ENCODE measurements at places on chromosomes 6 and 20.

DNA sequence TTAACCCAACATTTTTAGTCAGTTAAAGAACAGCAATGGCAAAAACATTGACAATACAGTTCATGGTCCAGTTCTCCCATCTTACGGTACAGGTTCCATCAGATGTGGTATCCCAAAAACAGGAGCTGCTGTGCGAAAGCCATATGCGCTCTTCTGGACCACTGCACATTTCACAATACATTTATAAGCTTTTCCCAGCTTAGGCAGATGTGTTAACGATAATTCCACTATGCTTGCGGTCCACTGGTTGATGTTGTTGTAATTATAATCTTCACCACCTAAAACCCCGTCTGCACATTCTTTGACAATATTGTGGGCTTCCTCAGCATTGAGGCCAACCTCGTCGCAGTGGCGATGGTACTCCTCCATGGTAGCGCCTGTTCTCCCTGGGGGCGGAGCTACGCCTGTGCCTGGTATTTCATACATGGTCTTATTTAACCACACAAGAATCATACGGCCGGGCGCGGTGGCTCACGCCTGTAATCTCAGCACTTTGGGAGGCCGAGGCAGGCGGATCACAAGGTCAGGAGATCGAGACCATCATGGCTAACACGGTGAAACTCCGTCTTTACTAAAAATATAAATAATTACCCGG, 52.0 kb downstream of the BFSP1 start:
- no peak overlapping the region for H3K4me3 ChIP-seq
- H3K27ac ChIP-seq: no peak overlapping the region
- no peaks in the 10 kb centered on the region for H3K36me3 ChIP-seq
- no peaks in the 10 kb centered on the region for H3K4me1 ChIP-seq

GRCh38 chr6:157481189-157481864, 100.3 kb downstream of the ZDHHC14 start:
- no peak overlapping the region for H3K4me3 ChIP-seq
- H3K27me3 ChIP-seq: no peaks in the 10 kb centered on the region
- H3K4me1 ChIP-seq: no peaks in the 10 kb centered on the region
- no peak for DNase-seq
- H3K36me3 ChIP-seq: no peaks in the 10 kb centered on the region
- H3K27ac ChIP-seq: no peak overlapping the region

GRCh38 chr6:161038229-161039031, 46.9 kb downstream of the MAP3K4 start:
- no peak overlapping the region for H3K27ac ChIP-seq
- peaks cover 4% of the 10 kb centered on the region for H3K4me1 ChIP-seq
- no peaks in the 10 kb centered on the region for H3K27me3 ChIP-seq

- no peaks in the 10 kb centered on the region for H3K27me3 ChIP-seq
- peaks cover 9% of the 10 kb centered on the region for H3K4me1 ChIP-seq
- peak within 1 kb of the TSS; percentile 87 for H3K4me3 ChIP-seq
- no peaks in the 10 kb centered on the region for H3K36me3 ChIP-seq
These were observed at the start of gene FBXO9 for GRCh38 chr6:53065266-53066076. Gene FBXO9 (plus strand): TSS chr6:53065404. CDS start chr6:53065790, 386 bp downstream.

GRCh38 chr6:46323312-46323965, 152.7 kb upstream of the ENPP5 start:
- no peak for DNase-seq
- H3K27me3 ChIP-seq: peaks cover 2% of the 10 kb centered on the region
- no peaks in the 10 kb centered on the region for H3K36me3 ChIP-seq
- H3K4me3 ChIP-seq: no peak overlapping the region
- no peak overlapping the region for H3K27ac ChIP-seq
- H3K4me1 ChIP-seq: no peaks in the 10 kb centered on the region

- no peaks in the 10 kb centered on the region for H3K36me3 ChIP-seq
- DNase-seq: no peak
- no peak overlapping the region for H3K4me3 ChIP-seq
- H3K27ac ChIP-seq: no peak overlapping the region
- H3K27me3 ChIP-seq: no peaks in the 10 kb centered on the region
These were observed 526.7 kb downstream of the EPHA7 start for GRCh38 chr6:92892626-92893170.

DNA sequence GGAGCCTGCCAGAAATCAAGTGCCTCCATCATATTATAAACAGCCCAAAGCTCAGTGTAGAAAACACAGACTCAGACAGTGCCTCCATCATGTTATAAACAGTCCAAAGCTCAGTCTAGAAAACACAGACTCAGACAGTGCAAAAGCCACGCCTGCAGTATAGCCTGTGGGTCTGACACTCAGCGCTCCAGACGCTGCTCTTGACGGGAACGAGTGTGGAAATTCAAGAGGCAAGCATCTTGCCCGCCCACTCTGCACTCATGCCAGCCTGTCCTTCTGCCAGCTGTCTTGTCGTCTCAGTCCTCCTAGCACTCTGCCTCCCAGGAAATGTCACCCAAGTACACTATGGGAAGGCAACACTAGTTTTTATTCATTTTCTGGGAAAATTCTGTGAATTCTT, 274.2 kb upstream of the CDH4 start:
- H3K27ac ChIP-seq: no peak overlapping the region
- no peak overlapping the region for H3K4me3 ChIP-seq
- H3K27me3 ChIP-seq: no peaks in the 10 kb centered on the region
- no peaks in the 10 kb centered on the region for H3K4me1 ChIP-seq
- DNase-seq: no peak

DNA sequence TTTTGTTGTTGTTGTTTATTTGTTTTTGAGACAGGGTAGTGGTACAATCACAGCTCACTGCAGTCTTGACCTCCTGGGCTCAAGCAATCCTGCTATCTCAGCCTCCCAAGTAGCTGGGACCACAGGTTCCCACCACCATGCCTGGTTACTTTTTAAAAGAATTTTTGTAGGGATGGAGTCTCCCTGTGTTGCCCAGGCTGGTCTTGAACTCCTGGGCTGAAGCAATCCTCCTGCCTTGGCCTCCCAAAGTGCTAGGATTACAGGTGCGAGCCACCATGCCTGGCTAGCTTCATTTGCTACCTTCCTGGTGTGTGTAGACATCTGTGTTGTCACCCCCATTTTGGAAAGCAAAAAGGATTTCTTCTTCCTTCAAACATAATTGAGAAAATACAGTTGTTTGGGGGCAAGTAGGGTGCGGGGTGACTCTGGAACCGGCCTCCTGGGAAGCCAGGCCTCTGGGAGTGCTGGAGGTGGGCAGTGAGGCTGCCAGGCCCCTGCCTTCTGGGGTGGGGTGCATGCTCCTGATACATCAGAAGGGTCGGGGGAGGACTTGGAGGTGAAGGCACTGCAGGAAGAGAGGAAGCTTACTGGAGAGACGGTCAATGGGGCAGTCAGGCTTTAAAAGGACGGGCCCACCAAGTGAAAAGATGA, 28.4 kb downstream of the SYNJ2 start:
- H3K27me3 ChIP-seq: no peaks in the 10 kb centered on the region
- DNase-seq: no peak
- no peaks in the 10 kb centered on the region for H3K36me3 ChIP-seq
- no peak overlapping the region for H3K4me3 ChIP-seq
- peak overlapping the region; percentile 79 for H3K27ac ChIP-seq

GRCh38 chr6:53703047-53703446, 37.5 kb upstream of the KLHL31 start:
- H3K4me1 ChIP-seq: no peaks in the 10 kb centered on the region
- DNase-seq: no peak

DNA sequence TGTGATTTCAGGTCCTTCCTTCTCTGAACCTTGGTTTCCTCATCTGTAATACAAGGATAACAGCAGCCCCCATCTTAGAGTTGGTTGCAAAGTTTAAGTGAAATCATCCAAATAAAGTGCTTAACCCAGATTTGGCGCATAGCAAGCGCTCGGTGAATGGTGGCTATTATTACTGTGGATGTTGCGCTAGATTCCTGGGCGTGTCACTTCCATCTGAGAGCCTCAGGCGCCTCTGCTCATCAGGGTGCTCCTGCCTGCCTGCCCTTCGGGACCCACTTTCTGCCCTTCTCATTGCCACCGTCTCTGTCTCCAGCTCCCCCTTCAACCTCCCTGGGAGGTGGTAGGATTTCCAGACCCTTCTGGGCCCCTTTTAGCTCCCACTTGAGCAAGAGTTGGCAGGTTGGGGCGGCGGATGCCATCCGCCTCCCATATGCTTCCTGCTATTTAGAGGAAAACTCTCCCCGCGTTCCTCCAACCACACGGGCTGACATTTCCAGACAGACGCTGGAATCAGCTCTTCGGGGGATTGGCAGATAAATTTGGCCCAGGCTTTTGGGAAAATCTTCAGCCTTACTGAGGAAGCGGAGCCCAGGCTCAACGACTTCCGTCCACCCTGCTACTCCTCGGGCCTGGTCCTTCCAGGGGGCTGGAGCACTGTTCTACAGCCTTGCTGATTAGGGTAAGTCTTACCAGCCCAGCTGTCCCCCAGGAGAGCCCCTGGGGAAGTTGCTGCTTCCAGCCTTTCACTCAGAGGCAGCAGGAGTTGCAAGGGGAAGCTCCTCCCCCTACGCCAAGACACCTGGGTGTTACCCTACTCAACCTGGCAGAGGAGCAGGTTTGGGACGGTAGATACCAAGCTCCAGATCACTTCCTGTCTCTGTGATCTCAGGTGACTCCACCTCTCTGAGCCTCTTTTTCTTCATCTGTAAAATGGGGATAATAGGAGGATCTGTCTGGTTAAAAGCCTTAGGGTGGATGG, 71.5 kb downstream of the DLGAP4 start:
- H3K4me3 ChIP-seq: no peak overlapping the region
- H3K27me3 ChIP-seq: peaks cover 1% of the 10 kb centered on the region
- DNase-seq: no peak

DNA sequence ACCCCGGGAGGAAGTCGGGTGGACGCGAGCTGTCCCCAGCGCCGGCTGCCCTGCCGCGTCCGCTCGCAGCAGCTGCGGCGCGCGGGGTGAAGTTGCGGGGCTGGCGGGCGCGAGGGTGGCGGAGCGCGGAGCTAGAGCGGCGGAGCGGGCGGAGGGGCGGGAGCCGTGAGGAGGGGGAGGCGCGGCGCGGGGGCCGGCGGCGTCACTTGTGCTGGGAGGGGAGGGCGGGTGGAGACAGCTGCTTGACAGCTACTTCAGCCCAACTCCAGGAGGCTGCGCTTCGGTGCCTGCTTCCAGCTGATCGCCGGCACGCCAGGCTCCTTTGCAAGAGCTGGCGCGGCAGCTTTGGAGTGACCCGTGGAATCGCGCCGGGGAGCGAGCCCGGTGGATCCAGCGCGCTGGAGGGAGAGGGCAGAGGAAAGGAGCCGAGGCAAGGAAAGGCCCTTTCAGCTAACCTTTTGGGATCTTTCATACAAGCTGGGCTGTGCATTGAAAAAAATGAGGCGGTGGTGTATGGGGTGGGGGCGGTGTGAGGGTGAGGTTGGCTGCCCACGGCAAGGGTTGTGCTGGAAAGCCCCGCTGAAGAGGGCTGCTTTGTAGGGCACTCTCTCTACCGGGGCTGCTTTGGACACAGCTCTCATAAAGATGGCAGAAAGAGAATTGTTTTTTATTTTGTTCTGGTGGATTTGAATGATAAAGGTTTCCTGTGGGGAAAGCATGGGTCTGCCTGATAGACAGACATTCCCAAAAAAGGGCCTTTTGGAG, 24.6 kb downstream of the RIPOR2 start:
- peaks cover 3% of the 10 kb centered on the region for H3K4me1 ChIP-seq
- DNase-seq: peak; percentile 23
- no peaks in the 10 kb centered on the region for H3K36me3 ChIP-seq
